Kidney (tissue), 22 donors: ENCODE measurements at places on chromosomes 12 and 14. TPM values are rescaled to one million over a fixed set of nuclear protein-coding genes. Genes with fewer than 3 reads are reported as not detected.

The RASSF9 gene
- 1.0 TPM for polyA plus RNA-seq

DNA sequence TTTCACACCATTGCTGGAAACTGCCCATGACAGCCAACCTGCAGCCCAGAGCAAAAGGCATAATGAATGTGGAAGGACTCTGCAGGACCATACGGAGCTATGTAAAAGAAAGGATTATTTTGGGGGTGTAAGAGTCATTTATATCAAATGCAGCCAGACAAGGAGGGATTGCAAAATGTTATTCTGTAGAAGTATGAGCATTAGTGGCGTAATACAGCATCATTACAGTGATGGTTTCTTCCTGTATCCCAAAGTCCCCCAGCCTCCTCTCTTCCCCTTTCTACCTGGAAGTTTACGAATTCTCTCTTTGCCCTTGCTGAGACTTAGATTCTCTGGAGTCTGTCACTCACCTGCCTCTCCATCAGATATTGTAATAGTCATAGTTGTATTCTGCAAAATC lies 89.9 kb downstream of the BORCS5 start:
- no peak for DNase-seq

The IAPP gene
- not detected for polyA plus RNA-seq

- no peak for DNase-seq
These were observed 27.7 kb downstream of the DIO3 start for GRCh38 chr14:101588990-101589389.

DNA sequence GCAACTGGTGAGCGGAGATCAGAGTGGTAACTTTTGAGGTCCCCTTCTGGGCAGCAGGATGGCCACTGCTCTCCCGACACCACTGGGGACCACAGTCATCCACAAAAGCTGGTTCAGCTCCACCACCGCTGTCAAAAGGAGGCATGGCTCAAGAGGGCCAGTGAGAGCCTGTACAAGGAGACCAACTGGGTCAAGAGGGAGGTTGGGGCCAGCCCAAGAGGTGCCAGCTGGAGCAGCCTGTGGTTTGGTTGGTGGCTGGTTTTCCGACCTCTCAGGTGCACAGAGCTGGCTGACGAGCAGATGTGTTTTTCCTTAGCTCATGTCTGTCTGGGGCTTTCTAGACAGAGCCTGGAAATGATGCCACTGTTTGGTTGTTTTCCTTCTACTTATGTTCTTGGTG lies 60.1 kb downstream of the ERH start:
- DNase-seq: no peak

GRCh38 chr12:2682296-2683251 lies 112.2 kb upstream of the FKBP4 start:
- peak; percentile 63 for DNase-seq

- no peak for DNase-seq
These were observed 619 bp downstream of the ERC1 start for GRCh38 chr12:991350-992333.

GRCh38 chr14:23299986-23300686 lies 2.5 kb downstream of the PPP1R3E start:
- no peak for DNase-seq

The GLI1 gene
- 1.4 TPM for polyA plus RNA-seq

DNA sequence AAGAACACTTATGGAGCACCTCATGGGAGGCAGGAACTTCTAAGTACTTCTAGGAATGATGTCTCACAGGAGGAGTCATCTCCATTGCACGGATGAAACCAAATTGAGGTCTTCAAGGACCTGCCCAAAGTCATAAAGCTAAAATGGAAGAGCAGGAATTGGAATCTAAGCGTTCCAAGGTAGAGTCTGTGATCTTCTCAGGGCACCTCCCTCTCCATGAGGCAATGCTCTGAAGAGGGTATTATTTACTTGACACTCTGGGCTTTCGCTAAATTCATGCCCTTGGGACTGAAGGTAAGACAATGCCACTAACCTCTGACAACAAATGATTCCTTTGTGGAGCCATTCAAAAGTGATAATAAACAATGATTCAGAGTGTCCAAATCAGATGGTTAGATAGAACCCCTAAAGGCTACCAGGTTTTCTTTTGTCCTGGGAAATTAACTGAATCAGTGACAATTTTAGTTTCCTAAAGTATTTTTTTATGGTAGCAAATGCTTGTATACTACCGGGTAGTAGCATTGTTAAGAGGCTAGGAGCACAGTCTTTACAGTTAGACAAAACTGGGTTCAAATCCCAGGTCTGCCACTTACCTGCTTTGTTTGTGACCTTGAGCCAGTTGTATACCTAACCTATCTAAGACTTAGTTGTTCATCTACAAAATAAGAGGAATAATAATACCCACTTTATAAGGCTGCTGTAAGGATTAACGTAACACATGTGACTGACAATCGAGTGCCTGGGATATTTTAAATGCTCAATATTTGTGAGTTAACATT lies 12.3 kb downstream of the HMGA2 start:
- no peak for DNase-seq
